ENCODE measurements at places on chromosomes 7 and 10.

GRCh38 chr10:72096115-72097000 lies 8.0 kb upstream of the SPOCK2 start:
- no peak for DNase-seq

DNA sequence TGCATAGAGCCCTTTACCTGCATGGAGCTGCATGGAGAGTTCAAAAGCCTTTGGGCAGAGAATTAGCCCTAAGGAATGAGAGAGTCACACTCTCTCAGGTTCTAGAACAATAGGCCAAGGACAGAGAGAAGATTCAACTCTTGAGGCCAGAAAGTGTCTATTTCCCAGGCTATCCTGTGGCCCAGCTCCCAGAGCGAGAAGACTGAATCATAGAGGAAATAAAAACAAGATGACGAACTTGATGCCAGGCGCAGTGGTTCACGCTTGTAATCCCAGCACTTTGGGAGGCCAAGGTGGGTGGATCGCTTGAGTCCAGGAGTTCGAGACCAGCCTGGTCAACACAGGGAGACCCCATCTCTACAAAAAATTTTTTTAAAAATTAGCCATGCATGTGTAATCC lies 18.3 kb upstream of the PODXL start:
- no peak for DNase-seq

- DNase-seq, result no peak
Measured at GRCh38 chr7:156993021-156993924, 17.2 kb downstream of the MNX1 start.

DNA sequence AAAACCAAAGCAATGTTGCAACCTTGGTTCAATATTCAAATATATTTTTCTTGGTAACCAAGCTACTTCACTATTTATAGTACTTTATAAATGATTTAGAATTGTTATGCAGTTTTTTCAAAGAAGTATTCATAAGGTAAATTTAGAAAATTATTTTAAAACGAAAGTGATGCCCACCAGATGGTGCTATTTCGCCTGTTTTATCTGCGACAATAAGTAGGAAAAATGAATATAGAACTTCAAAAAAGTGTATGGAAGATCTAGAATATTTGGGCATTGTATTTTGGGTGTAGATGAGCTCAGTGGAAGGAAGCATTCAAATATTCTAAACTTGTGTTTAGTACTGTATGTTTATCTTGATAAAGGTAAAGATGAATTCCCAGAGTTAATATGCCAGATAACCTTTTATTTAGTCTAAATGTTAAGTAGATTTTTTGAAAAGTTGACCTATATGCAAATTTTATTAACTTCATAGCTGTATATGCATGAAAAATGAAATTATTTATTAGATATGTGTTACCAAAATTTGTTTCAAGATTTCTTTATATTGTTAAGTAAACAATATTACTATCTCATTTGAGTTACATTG lies 93.2 kb downstream of the ADK start:
- peak; percentile 21 for DNase-seq

- DNase-seq, result no peak
Measured at GRCh38 chr7:49597805-49598204, 175.6 kb upstream of the VWC2 start.

DNA sequence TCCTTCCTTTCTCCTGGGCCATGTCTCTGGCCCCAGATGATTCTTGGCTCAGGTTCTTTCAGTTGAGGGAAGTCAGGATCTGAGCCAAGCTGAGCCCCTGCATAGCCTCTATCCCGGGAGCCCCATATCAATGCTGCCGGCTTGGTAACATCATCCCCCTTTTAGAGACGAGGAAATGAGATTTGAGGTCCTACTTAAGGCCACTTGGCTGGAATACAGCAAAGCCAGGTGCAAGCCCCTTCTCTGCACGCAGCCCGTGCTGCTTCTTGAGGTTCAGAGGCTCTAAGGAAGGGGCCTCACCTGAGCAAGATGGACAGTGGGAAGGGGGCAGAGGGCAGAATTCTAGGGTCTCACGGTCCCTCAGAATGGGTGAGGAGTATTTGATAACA lies 2.4 kb upstream of the IRF5 start:
- no peak for DNase-seq

DNA sequence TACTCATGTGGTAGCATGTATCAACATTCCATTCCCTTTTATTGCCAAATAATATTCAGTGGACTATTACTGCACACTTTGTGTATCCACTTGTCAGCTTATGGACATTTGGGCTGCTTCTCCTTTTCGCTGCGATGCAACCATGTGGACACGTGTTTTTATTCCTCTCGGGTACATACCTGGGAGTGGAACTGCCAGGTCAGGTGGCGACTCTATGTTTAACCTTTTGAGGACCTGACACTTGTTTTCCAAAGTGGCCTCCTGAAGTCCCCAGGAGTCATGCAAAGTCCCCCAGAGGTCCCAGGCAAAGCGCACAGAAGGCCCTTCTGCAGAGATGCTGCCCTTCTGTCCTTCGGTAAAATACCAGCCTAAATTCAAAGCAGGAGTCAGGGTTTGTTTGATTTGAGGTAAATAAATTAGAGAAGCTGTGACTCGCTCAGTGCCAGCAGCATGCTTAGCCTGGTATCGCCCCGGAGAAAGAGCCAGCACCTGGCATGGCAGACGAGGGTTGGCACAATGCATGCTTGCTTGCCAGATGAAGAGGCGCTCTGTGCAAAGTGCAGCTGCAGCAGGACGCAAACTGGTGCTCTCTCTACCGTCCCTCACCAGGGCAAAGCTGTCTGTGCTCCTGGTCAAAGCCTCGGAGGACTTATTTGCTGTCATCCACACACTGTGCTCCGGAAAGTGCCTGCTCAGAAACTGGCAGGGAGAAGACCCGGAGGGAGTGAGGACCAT lies 37.8 kb downstream of the HIPK2 start:
- no peak for DNase-seq

DNA sequence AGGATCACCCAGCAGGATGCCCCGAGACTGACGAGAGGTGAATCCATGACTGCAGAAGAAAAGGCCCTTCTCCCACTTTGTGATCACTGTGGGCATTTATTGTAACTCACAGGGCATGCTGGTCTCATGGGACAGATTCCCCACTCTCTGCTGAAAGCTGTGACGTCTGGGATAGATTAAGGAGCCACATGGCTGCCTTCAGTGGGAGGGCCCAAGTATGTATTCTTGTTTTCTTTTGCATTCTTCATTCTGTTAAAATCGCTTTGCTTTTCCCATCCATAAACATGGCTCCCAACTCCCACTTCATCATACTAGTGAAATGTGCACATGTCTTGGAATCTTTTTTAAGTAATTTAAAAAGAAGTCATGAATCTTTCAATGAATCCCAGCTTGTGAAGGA lies 67.2 kb downstream of the FAM107B start:
- DNase-seq, result no peak

GRCh38 chr10:109838592-109839244 lies 84.6 kb downstream of the XPNPEP1 start:
- DNase-seq, result no peak

DNA sequence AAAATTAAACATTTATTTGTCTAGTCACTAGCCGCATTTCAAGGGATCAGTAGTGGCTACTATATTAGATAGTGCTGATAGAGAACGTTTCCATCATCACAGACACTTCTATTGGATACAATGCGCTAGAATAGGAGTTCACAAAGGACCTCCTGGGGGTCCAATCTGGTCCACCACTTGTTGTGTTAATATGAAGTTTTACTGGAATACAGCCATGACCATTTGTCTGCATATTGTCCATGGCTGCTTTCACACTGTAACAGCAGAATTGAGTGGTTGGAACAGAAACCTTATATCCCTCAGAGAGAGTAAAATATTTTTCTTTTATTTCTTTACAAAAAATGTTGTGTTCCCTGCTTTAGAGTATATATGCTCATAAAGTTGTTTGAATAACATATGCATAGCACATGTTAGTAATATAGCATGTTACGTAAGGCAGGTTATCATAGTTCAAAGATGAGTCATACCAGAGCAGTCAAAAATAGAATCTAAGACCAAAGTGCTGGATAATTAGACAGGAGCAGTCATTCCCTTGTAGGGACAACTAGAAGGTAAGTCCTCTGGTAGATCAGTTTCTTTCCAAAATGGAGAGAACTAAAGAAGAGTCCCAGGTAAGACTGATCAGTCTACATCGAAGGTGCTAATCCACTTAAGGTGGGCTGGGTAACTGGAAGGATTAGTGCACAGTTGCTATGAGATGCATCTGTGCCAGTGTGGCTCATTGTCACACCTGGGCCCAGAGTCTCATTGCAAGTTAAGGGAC lies 14.9 kb downstream of the BZW2 start:
- no peak for DNase-seq

- DNase-seq, result no peak
Measured at GRCh38 chr7:149733131-149733923, 40.1 kb downstream of the ZNF467 start.
